ENCODE measurements at places on chromosomes 13 and 19.

DNA sequence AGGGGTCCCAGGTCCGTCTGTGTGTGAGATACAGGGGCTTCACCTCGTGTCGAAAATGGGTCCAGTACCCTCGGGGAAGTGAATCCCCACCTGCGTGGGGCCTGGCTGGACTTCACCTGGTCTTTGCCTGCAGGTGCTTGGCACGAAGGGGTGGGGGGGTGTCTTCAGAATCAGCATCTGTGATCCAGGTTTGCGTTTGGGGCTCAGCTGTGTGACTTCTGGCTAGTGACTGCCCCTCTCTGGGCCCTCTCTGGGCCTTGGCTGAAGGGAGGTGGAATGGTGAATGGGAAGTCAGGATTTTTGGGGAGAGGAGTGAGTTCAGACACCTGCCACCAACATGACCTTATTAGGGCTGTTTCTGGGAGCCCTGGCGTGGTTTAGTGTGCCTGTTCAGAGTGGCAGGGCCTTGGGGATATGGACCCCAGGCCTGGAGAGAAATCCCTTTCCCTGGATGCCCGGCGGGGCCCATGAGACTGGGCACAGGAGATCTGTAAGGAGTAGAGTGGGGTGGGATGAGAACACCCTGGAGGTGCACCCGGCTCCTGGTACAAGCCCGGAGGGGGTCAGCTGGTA lies 2.7 kb downstream of the CELF5 start:
- H3K36me3 ChIP-seq: no peaks in the 10 kb centered on the region
- H3K27me3 ChIP-seq: peaks cover 47% of the 10 kb centered on the region
- DNase-seq: no peak
- no peaks in the 10 kb centered on the region for H3K4me1 ChIP-seq

- no peaks in the 10 kb centered on the region for H3K4me1 ChIP-seq
- H3K27me3 ChIP-seq: no peaks in the 10 kb centered on the region
- H3K27ac ChIP-seq: no peak overlapping the region
- DNase-seq: no peak
Observed at GRCh38 chr13:109465148-109465547, 321.2 kb downstream of the IRS2 start.

DNA sequence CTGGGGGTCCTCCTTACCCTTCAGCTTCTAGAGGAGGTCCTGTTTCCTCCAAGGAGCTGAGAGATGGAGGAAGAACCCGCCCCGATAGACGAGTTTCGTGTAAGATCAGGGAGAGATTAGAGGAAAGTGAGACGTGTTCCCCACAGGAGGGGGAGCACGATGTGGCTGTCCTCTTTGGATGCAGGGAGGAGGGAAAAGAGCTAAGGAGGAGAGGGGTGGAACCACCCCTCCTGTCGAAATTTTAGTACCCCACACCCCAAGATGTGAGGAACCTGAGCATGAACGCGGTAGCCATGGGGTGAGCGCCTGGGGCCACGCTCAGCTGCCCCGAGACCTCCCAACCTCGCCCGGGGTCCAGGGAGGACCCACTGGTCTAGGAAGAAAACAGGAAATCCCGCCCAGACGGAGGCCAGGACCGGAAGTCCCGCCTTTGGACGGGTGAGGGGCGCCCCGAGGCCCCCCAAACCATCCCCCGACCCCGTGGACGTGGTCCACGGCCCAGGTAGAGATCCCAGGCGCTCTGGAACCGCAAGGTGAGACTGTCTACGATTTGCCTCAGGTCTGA lies 1.2 kb downstream of the AKT1S1 start:
- H3K27ac ChIP-seq: no peak overlapping the region
- H3K36me3 ChIP-seq: peaks cover 12% of the 10 kb centered on the region
- no peak for DNase-seq
- H3K4me1 ChIP-seq: peaks cover 26% of the 10 kb centered on the region

GRCh38 chr13:39297664-39298171 lies 259.5 kb downstream of the NHLRC3 start:
- peaks cover 5% of the 10 kb centered on the region for H3K4me1 ChIP-seq
- DNase-seq: no peak
- H3K27me3 ChIP-seq: no peaks in the 10 kb centered on the region
- H3K4me3 ChIP-seq: no peak overlapping the region
- H3K27ac ChIP-seq: no peak overlapping the region

- no peaks in the 10 kb centered on the region for H3K36me3 ChIP-seq
- peak; percentile 74 for DNase-seq
- no peak within 1 kb of the TSS for H3K27ac ChIP-seq
- H3K4me1 ChIP-seq: peaks cover 15% of the 10 kb centered on the region
- H3K27me3 ChIP-seq: peaks cover 87% of the 10 kb centered on the region
Observed at GRCh38 chr13:28494778-28495537, at the start of gene FLT1. FLT1 (minus strand) TSS chr13:28495128; CDS start chr13:28494843, 285 bp downstream.

All from mesothelial cell of epicardium (in vitro differentiated cells).